ENCODE measurements at places on chromosomes 6 and 20.
A peak's percentile ranks its signal among the peaks of the same experiment; 100 is the strongest.

DNA sequence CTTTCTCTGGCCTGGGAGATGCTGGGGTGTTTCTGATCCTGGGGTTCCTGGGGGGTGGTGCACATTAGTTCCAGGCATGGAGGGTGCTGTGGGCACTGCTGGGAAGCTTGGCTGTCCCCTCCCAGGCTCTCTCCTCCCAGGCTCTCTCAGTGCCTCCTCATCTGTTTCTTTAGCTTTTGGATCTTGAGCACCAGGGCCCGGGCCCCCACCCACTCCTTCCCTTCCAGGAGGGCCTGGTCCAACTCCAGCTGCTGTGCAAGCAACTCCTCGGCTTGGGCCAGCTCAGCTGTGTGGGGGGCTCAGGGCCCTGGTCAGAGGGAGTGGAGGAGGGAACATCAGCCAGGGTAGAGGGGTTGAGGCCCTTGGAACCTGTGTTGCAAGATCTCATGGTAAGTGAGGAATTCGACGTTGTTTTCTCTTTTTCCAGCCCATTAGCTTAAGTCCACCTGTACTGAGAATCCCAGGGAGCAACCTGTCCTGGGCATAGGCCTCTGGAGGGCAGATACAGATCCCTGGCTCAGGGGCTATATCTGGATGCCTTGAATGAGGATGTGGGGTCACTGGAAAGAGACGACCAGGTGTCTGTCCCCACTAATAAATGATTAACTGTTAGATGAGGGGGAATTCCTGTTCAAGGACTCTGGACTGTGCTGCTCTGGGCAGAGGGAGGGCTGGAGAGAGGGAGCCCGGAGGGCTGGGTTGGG, 34.5 kb upstream of the HLA-A start:
- DNase-seq = no peak

- DNase-seq = no peak
These were observed 199.9 kb downstream of the LRFN2 start for GRCh38 chr6:40387127-40387870.

- peak; percentile 13 for DNase-seq
These were observed 44.8 kb downstream of the SPDEF start for GRCh38 chr6:34511214-34511914.

GRCh38 chr6:23269436-23269835, 700.1 kb downstream of the HDGFL1 start:
- DNase-seq = no peak

- DNase-seq = no peak
These were observed 22.5 kb downstream of the SLC52A3 start for GRCh38 chr20:745683-746301.

DNA sequence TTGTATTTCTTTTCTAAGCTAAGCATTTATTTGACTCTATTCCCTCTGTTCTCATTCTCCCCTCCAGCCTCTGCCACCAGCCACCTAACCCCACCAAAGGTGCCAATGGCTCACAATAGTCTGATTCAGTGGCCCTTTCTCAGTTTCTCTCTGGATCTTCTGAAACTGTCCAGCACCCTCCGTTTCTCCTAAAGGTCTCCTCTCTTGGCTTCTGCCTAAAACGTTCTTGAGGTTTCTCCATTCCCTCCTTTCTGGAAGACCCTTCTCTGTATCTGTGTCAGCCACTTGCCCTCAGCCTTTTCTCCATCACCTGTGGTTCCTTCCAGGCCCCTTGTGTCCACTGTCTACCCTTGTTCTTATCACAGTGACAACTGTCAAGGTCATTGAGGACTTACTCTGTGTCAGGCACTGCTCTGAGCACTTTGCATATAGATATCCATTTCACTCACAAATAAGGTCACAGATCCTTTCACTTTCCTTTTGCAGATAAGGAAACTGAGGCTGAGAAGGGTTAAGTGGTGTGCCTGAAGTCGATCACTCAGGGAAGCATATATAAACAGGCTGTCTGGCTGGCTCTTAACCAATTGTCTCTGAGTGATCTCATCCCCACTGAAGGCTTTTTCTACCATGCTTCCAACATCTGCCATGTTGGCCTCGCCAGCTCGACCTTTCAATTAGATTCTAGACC, 48.1 kb downstream of the FOXA2 start:
- DNase-seq = no peak

GRCh38 chr6:29509239-29509638, 21.5 kb upstream of the MAS1L start:
- no peak for DNase-seq

GRCh38 chr6:104653781-104654180, 205.9 kb downstream of the HACE1 start:
- DNase-seq = no peak

DNA sequence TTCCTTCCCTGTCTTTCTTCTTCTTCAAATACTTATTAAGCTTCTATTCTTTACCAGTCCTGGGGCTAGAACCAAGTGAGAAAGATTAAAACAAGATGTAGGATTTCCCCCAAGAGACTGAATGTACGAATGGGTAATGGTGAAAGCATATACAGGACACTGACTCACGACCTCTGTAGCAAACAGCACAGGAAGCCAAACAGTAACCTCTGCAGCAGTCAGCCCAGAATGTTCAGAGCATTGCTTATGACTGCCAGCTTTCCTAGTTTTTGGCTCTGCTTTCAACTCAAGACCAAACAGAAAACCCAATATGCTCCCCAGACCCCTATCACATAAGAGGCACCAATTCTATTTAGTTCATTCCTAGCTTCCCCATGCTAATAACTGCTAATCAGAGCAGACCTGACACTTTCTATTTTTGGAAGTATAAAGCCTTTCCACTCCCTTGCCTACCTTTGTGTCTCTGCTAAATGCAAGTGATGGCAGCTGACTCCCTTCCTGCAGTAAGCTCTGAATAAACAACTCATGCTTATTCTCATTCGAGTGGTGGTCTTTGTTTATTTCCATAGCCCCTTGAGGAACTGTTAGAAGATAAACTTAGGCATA, 690.6 kb downstream of the EPM2A start:
- no peak for DNase-seq

- DNase-seq = no peak
These were observed 29.0 kb downstream of the SERPINB1 start for GRCh38 chr6:2812695-2813094.

- DNase-seq = no peak
These were observed 244.0 kb upstream of the FAM83B start for GRCh38 chr6:54602591-54602990.

DNA sequence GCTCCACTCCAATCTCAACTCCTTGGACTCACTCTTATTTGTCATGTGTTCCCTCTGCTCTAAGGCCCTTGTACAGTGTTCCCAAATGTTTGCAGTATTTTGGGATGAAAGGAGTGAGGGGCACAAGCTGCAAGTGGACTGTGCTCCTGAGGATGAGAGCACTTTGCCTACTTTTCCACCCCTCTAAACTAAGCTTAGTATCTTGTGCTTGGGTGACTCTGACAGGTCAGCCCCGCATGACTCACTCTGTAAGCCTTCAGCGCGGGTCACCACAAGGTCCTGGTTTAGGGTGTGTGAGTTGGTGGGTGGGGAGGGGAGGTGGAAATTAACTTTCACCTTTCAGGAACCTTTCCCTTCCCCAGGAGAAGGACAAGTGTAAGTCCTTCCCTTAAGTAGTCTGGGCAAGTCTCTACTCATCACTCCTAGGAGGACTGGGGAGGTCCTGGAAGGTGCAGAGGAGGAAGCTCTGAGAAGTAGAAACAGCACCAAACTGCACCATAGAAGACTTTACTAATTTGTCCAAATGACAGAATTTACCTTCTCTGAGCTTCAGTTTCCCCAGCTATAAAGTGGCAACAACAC, 68.8 kb upstream of the EPB41L1 start:
- no peak for DNase-seq
